ENCODE measurements at places on chromosomes 7 and 10.

GRCh38 chr7:122766593-122766992 is 63.9 kb upstream of the RNF148 start:
- no peak for DNase-seq

DNA sequence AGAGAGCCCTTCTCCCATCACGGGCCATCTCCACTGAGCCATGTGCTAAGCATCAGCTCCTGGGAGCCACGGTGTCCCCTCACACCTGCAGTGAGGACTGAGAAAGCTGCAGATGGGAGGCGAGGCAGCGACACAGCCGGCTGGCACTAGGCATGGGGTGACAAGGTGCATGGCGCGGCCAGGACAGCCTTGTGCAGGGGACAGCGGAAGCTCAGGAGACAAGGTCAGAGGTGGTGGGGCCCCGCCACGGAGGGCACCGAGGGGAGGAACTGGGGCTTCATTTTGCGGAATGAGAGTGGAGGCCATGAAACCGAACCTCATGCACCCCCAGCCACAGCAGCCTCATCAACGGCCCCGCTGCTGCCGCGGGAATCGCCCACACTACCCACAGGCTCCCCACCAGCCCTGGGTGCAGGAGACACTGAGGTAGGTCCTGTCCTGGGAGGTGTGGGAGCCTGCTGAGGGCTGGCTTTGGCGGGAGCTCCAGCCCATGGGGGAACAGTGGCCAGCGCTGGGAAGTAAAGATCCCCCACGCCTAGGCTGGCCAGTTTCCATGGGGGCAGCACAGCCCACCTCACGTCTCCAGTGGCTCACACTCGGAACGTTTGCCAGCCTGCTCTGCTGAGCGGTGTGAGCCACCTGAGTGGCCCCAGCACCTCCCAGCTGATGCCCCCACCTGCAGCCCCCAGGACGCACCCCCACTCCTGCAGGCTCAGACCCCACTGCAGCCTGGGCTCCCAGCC is 71.2 kb upstream of the INSIG1 start:
- no peak for DNase-seq

DNA sequence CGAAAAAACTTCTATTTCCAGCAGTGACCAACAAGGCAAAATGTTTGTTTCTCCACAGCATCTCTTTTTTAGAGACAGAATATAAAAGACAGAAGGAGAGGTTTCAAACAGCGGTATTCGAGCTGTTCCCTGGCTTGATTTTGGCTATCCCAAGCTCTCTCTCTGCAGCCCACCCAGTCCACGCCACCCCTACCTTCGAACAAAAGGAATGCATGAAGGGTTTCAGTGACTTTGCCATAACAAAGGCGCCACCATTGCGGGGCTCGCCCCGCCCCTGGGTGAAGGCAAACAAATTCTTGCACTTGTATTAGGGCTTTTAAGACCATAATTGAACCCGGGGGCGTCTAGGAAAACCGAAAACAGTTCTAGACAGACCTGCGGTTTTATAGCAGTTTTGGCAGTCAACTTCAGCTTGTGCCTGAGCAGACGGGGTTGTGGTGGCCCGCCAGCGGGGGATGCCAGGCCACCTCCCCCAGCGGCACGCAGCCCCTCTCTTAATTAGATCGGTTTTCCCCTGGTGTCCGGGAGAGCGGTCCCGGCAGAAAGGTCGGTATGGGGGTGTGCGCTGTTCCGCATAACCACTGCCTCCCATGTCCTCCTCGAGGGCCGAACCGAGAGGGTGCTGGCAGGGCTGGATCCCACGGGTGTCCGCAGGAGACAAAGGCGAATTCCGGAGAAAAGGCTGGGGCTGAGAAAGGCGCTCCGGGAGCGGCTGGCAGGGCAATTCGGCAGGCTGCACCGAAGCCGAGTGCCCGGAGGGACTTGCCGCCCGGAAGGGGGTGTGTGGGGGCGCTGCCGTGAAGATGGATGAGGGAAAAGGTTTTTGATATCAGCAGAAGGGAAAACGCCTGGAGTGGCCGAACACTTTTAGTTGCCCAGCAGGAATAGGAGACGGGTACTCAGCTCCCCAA is 2.7 kb upstream of the HOXA11 start:
- no peak for DNase-seq

GRCh38 chr10:91816981-91817380 is 18.8 kb downstream of the TNKS2 start:
- no peak for DNase-seq

GRCh38 chr10:103038570-103038969 is 120.5 kb downstream of the CNNM2 start:
- no peak for DNase-seq

Measured in NCI-H1436 treated with DMSO at 0.1 percent for 48 hours (cell line).